ENCODE measurements at places on chromosomes 1 and 21. TPM values are rescaled to one million over a fixed set of nuclear protein-coding genes. Genes with fewer than 3 reads are reported as not detected.

DNA sequence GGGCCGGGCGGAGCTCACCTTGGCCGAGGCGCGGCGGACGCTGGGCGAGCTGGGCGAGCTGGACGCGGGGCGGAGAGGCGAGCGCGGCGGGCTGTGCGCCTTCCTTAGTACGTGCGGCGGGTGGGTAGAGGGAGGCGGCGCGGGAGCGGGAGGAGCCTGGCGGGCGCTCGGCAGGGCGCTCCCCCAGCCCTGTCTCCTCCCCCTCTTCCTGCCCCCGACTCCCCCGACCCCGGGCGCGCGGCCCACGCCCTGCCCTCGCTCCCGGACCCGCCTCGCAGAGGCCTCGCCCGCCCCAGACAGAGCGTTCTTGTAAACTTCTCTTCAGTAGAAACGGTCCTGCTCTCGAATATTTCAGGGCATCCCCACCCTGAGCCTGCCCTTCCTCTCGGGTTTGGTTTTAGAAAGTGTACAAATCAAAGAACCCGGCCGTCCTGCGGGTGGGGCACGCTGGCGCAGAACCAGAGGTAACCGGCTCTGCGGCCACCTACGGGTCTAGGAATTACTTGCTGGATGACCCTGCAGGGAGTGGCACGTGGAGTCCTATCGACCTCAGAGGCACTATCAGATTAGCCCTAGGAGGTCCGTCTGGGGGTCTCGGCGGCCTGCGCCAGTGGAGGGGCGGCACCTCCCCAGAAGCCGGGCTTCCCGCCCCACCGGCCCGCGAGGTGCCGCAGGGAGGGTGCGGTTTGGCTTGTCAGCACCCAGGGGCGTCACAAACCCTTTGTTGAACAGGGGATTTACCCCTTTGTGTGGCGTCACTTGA lies at the start of gene S100A10:
S100A10 (minus strand) TSS at position 126 of the 763 bp plus-strand sequence. CDS start 7,629 bp downstream, outside the sequence.
- DNase-seq, result peak; percentile 68

GRCh38 chr1:116373431-116374352 lies 648 bp downstream of the ATP1A1 start:
- peak; percentile 56 for DNase-seq

DNA sequence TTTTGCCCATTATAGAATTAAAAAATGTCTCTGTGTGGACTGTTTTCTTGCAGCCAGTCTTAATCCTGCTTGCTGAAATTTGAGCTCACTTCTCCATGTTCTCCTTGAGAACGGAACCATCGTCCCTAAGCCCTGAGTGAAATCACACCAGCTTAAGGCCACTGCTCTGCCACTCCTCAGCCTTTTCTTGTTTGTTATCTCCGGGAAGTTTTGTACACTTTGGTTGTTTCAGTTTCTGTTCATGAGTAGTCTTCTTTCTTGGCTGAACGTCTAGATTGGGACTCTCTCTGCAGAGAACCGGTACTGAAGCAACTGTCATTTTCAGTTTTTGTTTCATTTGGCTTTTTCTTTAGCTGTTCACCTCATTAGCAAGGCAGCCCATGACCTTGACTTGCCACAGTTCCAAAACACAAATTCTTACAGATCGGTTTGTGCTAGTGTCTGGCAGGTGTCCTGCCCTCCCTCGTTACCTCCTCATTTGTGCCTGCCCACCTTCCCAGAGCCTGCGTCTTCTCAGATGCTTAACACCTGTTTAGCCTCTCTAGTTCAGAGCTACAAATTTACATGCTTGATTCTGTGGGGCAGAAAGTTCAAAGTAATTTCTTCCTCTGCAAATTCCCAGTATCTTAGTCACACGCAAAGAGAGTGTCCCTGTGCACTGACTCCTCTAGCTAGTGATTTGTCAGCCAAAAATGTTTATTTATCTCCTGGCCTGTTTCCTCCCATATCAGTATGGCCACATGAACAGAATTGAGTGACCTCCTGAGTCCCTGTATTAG lies 12.4 kb downstream of the PSEN2 start:
- peak; percentile 49 for DNase-seq

DNA sequence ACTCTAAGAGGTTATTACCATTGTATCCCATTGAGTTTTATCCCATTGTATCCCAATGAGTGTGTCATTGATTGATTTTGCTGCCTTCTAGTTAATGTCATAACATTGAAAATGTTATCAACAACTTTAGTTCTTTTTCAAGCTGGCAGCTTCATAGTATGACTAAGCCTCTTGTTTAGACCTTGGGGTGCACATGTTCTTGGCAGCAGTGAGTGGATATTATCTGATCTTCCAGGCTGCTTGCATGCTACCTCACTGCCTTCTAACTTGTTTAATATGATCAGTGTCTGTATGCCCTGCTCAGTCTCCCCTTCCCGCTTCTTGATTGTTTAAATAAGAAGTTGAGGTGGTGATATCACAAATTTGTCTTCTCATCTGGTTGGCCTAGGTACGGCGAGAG lies 24.6 kb downstream of the NTPCR start:
- DNase-seq, result no peak

DNA sequence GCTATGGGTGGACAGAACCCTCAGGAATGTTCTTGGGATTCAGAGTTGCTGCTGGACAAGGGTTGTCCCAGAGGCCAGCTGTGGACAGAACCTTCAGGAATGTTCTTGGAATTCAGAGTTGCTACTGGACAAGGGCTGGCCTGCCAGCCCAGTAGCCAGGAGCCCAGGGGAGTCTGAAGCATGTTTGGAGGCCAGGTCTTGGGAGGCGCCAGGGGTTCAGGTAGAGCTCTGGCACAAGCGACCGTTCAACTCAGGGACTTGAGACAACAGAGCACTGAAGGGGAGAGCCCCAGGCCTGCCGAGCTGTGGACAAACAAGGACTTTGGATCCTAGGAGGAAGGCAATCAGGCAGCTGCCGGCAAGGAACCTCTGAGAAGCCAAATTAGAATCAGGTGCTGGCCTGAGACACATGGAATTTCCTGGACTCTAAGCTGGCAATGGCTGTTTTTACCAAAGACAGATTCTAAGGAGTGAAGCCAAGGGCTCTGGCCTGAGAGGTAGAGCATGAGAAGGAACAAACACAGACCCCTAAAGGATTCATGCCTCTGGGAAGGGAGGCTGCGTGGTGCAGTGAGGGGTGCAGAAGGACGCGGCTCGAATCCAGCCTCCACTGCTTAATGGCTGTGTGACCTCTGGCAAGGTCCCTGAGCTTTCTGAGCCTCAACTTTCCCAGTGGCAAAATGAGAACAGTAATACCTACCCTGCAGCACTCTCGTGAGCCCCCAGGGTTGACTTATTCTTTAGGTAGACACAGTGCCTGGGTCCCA lies 13.4 kb downstream of the PLA2G5 start:
- no peak for DNase-seq

GRCh38 chr1:151565502-151566189 lies 25.5 kb downstream of the TUFT1 start:
- DNase-seq, result no peak

DNA sequence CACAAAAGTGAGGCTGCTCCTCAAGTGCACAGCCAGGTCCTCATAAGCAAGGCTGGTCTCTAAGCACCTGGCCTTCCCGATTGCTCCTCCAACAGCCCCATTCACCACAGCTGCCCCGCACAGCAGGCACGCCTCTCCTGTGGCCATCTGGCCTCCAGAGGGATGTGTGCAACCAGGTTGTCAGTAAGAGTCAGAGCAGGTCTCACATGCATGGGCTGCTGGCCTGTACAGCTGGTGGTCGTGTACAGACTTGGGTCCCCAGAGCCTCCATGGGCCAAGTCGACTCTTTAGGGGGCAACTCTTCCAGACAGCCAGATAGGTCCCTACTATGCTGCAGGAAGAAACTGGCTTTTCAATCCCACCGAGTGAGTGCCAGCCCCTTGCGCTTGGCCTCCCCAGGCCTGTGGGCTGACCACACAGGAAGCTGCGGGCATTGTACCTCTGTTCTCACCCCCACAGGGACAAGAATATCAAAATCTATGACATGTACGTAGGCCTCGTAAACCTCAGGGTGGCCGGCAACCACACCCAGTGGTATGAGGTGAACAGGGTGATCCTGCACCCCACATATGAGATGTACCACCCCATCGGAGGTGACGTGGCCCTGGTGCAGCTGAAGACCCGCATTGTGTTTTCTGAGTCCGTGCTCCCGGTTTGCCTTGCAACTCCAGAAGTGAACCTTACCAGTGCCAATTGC lies 1.4 kb downstream of the PRSS38 start:
- no peak for DNase-seq

GRCh38 chr1:184033711-184034167 lies 3.8 kb downstream of the COLGALT2 start:
- DNase-seq, result peak; percentile 78

GRCh38 chr1:27527890-27528817 lies 38.2 kb upstream of the WASF2 start:
- no peak for DNase-seq

- DNase-seq, result no peak
Measured at GRCh38 chr1:98962156-98962555, 42.5 kb downstream of the PLPPR5 start.

DNA sequence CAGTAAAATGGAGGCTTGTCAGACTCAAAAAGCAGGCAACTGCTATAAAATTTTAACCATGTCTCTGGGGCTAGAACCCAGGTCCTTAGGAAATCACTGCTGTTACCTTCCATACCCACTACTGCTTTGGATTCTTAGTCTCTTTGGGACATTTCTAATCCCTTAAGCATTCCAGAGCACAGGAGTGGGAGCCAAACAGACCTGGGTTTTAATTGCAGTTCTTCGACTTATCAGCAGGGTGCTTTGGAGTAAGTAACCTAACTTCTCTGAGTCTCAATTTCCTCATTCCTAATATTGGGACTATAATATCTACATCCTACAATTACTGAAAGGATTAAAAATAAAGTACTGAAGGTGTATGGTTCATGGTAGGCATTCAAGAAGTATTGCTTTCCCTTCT lies 161.0 kb upstream of the BEND5 start:
- DNase-seq, result no peak

DNA sequence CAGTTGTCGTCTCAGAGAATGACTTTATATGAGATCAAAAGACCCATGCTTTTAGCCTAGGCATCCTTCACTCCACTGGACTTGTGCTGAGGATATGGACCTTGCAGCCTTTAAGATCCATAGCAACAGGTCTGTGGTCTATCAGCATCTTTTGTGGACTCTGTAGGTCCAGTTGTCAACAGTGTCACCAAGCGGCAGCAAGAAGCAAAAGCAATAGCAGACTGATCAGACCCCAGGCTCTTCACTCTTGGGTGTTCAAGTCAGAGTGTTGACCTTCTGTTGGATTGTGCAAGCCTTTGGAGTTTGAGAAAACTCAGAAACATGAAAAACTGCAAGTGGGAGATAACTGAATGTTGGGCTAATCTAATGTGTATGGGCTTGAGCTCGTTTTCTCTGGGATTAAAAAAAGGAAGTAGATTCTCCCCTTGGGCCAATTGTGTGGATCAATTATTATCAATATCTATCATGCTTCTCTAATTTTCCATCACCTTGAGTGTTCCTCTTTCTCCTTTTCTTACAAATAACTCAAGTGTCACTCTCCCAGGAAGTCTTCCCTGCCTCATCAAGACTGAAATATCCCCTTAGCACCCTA lies 144.2 kb downstream of the LYPLAL1 start:
- no peak for DNase-seq

- peak; percentile 2 for DNase-seq
Measured at GRCh38 chr1:117930173-117930447, 571 bp downstream of the WDR3 start.

Gene TFF2
- not detected for total RNA-seq

Gene GJA5
- not detected for total RNA-seq

Gene AMY1B
- total RNA-seq, result not detected

Gene CSF1
- total RNA-seq, result 42.4 TPM

Gene HCRTR1
- not detected for total RNA-seq

Gene FCER1G
- total RNA-seq, result 0.86 TPM

Gene COL24A1
- 0.34 TPM for total RNA-seq

Gene MCOLN3
- 3.0 TPM for total RNA-seq
